Muscle of back (tissue), 13 donors: ENCODE measurements at places on chromosomes 1 and 21.

- DNase-seq: no peak
Observed at GRCh38 chr1:204414016-204414415, 2.4 kb upstream of the PPP1R15B start.

DNA sequence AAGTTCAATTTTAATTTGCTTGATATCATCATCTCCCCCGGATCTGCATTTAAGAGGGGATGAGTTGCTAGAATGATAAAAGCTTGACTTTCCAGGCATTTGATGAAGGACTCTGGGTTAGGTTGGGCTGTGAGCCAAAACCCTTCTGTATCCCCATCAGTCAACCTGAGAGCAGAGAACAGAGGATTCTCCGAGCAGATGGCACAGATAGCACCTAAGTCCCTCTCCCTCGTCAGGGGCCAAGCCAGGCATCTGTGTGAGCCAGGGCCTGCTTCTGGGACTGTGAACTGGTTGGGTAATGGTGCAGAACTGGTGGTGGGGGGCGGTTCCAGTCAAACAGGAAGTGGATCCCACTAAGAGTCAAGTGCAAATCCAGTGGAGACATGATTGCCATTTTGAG is 205.8 kb downstream of the TNR start:
- no peak for DNase-seq

- DNase-seq: no peak
Observed at GRCh38 chr1:12309783-12310742, 80.2 kb downstream of the VPS13D start.

- DNase-seq: no peak
Observed at GRCh38 chr1:15943992-15944307, 32.0 kb downstream of the ZBTB17 start.

GRCh38 chr1:14111121-14111520 is 411.1 kb downstream of the PRDM2 start:
- no peak for DNase-seq

- peak; percentile 81 for DNase-seq
Observed at GRCh38 chr1:21232044-21232443, 55.3 kb upstream of the EIF4G3 start.

GRCh38 chr1:83850834-83851233 is 148.1 kb downstream of the TTLL7 start:
- DNase-seq: no peak

DNA sequence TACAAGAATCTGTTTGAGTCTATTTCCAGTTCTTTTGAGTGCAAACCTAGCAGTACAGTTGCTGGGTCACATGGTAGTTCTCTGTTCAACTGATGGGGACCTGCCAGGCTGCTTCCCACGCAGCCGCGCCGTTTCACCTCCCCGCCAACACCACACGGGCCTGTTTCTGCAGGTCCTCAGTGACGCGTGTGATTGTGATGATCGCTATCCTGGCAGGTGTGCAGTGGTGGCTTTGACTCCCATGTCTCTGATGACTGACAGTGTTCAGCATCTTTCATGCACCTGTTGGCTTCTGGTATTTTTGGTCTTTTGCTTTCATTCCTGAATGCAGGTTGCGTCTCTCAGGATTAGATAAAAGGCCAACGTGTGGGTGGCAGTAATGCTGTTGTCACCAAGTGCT is 41.6 kb downstream of the FAAP20 start:
- DNase-seq: no peak

DNA sequence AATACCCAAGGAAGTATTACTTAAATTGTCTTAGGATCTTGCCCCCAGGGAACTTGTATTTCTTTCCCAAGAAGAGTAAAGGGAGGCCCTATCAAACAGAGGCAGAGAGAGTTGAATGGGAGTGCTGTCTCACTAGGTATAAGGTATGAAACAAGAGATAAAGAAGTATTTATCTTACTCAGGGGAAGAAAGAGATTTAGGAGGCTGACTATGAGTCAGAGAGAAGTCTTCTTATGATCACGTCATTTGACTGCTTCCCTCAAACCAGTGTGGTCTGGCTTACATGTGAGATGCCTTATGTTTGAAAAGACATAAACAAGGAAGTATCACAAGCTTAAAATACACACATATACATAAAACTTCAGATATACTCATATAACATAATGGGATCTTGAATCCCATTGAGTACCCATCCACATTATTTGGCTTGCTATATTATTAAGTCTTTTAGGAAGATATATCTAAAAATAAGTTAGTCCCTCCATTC is 29.6 kb downstream of the DUSP10 start:
- DNase-seq: no peak

DNA sequence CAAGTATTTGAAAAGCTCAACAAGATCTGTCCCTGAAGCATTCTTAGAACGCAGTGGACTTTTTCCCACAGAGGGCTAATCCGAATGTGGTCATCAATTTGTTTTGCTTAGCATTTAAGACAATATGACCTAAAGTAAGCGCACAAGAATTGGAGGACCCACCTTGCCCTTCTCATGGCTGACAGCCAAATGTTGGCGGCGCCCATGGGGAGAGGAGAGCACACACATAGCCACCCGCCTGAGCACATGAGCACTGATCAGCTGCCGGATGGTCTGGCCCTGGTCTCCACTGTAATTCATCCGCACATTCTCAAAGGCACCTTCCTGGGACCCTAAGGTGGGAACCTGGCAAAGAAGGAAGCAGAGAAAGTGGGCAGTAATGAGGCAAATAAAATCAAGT is 52.4 kb downstream of the UBR4 start:
- no peak for DNase-seq

- no peak for DNase-seq
Observed at GRCh38 chr1:47805018-47805417, 192.2 kb downstream of the TRABD2B start.

- no peak for DNase-seq
Observed at GRCh38 chr1:161133220-161133740, 813 bp upstream of the DEDD start.

DNA sequence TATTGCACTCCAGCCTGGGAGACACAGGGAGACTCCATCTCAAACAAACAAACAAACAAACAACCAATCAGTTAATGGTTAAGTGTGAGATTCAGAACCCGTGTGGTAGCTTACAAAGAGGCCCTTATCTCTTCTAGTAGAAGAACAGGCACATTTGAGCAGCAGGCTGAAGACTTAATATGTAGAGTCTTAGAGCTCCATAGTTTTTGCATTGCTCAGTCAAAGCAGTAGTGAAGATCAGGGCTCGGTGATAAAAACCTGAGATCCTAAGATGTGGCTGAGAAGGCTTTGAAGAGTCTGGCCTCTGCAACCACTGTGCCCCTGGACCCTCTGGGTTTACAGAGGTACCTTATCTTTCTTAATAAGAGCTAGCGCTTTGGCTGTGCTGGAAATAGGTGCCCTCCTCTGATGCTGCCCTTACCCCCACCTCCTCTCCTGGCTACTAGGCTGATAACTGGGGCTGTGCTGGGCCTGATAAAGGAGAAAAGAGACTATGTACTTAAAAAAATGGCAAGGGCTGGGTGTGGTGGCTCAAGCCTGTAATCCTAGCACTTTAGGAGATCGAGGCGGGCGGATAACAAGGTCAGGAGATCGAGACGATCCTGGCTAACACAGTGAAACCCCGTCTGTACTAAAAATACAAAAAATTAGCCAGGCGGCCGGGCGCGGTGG is 10.5 kb upstream of the UCK2 start:
- no peak for DNase-seq

GRCh38 chr1:172288581-172288980 is 131.9 kb upstream of the C1orf105 start:
- DNase-seq: peak; percentile 47

GRCh38 chr1:6434186-6434585 is 9.6 kb downstream of the ESPN start:
- DNase-seq: no peak

DNA sequence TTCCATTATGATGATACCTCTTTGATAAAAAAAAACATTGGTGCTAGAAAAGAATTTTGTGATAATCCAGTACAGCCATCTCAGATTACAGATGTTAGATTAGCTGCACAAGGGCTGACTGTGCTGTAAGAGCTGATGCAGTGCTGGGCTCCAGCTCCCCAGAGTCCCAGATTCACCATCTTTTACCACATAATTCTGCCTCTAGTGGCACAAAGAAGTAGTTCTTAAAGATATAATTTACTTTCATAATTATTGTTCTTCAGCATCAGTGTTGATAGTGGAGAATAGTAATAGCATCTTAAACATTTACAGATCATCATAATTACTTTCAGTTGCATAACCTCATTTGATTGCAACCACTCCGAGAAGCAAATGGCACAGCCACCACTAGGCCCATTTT is 262.1 kb downstream of the BRINP2 start:
- no peak for DNase-seq

DNA sequence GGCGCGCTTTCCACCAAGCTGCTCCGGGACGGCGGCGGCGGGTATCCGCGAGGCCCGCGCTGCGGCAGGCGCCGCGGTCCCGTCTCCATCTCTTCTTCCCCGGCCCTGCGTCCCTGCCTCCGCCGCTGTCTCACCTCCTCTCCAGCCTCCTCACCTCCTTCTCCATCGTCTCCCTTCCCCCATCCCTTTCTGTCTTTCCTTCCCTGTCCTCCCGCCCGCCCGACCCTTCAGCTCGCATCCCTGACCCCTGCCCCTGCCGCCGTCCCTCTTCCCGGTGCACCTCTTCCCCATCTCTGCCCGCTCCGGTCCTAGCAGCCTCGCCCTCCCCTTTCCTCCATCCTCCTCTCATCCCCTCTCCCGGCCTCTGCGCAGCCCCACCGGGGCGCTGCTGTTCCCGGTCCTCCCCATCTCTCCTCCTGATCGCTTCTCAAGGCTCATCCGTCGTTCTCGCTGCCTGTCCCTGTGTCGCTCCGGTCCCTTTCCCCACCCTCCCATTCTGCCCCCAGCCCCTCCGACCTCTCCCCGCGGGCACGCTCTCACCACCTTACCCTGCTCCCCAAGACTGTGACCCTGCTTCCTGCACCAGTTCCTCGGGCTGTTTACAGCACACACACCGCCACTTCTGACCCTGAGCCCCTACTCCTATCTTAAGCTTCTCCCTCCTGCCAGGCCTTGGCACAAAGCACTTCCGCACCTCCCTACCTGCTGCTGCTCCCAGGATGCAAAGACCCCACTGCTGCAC is 760 bp upstream of the NPHP4 start:
- no peak for DNase-seq

- DNase-seq: no peak
Observed at GRCh38 chr1:60171801-60172200, 98.2 kb upstream of the C1orf87 start.

DNA sequence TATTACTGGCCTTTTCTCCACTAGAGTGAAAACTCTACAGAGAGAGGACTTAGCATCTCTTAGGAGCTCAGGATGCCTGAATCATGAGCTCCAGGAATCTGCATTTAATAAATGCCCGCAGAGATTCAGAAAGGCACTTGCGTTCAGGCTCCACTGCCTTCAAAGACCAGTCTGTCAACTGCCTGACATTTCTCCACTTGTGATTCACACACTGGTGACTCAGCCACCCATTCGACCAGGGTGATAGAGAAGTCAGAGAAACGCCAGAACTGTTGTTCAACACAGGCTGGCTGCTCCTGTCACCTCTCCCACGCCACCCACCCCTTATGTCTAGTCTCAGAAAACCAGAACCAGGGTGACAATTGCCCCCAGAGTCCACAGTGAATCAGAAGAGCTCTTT is 26.9 kb upstream of the LBR start:
- no peak for DNase-seq

GRCh38 chr1:185564816-185565215 is 169.4 kb upstream of the HMCN1 start:
- DNase-seq: no peak

GRCh38 chr1:228107636-228108035 is 1.5 kb downstream of the MRPL55 start:
- no peak for DNase-seq

DNA sequence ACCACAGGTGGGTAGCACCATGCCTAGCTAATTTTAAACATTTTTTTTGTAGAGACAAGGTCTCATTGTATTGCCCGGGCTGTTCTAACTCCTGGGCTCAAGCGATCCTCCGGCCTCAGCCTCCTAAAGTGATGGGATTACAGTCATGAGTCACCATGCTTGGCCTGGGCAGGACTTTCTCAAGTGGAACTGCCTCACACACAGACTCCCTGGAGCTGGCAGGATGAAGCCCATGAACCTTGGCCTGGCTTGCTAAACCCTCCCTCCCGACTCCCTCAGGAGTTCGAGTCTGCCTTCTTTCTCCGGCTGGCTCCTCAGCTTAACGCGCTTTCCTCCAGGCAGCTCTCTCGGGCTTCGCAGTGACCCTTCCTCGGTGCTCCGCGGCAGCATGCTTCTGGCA is 7.7 kb upstream of the ECE1 start:
- no peak for DNase-seq

DNA sequence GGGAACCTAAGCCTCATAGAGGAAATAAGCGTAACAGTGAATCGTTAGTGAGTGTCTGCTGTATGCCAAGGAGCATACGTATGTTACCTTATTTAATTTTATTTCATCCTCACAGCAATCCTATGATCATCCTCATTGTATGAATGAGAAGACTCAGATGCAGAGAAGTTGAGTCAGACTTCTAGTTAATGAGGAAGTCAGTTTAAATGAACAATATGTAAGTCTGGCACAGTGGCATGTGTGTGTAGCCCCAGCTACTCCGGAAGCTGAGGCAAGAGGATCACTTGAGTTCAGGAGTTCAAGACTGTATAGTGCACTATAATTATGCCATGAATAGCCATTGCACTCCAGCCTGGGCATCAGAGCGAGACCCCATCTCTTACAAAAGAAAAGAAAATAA is 148.0 kb downstream of the ZZZ3 start:
- no peak for DNase-seq

- DNase-seq: no peak
Observed at GRCh38 chr1:119893238-119893791, 3.0 kb downstream of the ADAM30 start.

DNA sequence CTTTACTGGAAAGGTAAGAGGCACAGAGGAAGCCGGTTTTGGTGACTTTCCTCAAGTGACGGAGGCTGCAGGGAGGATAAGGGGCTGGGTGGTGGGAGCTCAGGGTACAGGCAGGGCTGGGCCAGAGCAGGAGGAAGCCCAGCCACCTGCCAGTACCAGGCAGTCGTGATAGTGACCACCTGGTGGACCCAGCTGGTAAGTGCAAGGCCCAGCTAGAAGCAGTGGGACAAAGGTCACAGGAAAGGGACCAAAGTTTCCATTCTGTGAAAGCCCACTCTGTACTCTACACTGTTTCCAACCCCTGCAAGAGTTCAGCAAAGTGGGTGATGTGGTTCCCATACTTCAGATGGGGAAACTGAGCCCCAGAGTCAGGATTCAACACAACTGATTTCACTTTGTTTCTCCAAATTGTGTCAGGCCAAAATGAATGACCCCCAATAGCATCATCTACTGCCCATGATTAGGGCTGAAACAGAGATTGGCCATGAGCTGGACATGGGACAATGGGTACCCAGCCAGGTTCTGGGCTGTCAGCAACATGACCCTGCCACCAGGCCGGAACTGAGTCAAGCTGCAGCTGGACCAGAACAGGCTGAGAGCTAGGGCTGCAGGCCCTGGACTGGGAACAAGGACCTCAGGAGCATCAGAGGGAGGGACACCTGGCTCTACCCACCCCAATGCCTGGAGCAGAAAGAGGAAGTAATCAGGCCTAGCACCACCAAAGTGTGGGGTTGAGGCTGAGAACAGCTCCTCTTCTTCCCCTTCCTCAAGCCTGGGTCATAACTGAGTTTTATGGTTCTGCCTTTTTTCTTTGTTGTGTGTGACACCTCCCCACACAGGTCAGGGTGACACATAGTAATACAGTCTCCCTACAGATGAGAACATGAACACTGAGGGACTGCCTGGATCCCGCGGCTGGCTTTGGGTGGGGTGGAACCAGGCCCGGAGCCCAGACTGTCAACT is 50.2 kb downstream of the KCNN3 start:
- DNase-seq: no peak
